ENCODE measurements at places on chromosomes 16 and 17.
A peak's percentile ranks its signal among the peaks of the same experiment; 100 is the strongest.

- no peak for DNase-seq
Measured at GRCh38 chr17:17682293-17682736, 1.1 kb downstream of the RAI1 start.

DNA sequence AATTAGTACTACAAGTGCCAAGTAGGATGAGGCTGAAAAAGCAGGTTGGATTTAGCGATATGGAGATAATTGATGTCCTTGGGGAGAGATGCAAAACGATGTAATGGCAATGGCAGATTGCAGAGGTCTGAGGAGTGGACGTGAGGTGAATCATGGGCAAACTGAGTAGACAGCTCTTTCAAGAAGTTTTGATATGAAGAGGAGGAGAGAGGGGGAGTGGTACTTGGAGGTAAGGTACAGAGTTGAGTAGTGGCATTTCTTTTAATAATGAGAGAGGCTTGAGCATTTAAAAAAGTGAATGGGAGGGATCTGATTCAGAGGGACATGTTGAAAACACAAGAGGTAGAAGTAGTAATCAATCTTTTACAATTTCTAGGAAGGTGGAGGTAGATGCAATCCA is 17.7 kb upstream of the VPS4A start:
- DNase-seq = no peak

DNA sequence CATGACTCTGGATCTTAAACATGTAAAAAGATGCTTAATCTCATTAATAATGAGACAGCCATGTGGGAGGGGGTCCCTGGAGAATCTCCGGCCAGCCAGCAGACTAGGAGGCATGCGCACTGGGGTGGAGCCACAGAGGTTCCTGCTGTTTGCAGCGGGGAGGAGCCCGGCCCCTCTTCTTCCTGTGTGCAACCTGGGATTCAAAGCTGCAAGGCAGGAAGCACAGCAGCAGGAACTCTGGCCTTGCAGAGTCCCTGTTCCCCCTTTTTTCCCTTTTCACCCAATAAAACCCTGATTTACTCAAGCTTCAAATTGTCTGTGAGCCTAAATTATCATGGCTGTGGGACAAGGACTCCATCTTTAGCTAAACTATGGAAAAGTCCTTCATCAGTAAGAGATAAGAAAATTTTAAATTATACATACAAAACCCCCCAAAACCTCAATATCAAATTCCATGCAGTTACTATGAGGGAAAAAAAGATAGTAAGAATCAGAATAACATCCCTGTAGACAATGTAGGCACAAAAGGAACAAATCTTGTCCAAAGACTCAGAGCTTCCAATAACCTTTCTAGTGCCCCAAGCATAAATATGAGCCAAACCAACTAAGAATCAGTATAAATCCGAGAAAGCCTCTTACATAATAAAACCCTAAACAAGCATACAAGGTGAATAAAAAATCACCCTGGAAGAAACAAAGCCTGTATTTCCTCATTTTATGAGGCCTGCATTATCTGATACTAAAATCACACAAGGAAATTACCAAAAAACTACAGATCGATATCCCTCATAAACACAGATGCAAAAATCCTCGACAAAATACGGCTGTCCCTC is 12.1 kb downstream of the CFDP1 start:
- peak; percentile 76 for DNase-seq

- peak; percentile 88 for DNase-seq
Measured at GRCh38 chr16:4522051-4522581, 16.5 kb downstream of the CDIP1 start.

DNA sequence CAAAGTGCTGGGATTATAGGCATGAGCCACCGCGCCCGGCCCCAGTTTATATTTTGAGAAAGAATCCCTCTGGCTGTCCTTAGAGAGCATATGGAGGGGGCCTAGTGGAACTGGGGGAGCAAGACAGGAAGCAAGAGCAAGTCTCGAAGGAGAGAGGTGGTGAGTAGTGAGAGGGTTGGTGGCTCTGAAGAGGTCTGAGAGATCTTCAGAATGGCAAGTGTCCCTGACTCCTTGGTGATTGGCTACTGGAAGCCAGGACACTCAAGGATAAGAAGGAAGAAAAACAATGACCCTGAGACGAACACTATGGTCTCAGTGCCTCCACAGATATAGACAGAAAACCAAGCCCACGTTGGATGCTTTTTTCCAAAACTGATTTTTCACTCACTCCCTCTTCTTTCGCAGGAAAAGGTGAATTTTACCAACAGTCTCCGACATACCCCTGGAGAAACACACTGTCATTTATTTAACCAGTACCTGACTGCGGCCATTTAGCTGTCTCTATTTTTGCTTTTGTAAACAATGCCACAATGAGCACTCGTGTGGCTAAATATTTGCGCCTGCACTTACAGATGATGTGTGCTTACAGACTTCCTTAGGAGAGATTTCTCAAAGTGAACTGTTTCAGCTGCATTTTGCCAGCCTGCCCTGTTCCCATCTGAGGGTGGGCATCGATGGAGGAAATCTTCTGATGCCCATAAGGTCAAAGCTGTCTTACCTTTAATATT is 15.9 kb upstream of the DOK4 start:
- DNase-seq = no peak

DNA sequence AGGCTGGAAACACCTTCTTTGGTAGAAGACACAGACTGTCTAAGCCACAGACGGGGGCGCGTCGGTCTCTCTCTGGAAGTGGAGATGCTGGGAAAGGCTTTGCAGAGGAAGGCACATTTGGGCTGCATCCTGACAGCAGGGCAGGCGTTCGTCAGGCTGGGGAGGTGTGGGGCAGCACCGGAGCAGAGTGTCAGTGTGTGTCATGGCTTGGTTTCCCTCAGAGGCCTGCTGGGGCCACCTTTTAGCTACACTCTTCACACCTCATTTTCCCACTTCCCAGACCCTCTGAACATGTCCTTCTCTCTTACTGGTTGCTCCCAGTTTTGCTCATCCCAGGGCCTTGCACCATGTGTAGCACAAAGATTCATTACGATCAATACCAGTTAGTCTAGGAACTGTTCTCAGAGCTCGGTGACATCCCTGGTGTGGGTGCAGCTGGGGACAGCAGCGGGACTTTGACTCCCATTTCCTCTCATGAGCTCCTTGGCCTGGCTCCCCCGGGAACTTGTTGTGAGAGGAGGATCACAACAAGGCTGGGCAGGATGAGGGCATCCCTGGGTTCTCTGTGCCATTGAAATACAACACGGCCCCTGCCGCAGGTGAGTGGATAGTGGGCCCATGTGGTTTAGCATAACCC is 33.1 kb downstream of the SMARCE1 start:
- no peak for DNase-seq

DNA sequence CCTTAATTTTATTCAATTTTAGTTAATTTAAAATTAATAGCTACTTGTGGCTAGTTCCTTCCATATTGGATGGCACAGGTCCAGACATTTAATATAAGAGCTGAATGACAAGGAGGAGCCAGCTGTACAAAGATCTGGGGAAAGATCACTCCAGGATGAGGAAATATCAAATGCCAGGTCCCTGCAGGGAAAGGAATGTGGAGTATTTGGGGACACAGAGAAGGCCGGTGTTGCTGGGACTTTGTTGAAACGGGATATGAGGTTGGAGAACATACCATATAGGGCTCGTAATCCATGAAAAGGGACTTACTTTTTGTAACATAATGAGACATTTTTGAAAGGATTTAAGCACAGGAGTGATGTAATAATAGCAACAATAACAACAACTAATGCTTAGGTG is 426.8 kb downstream of the HS3ST4 start:
- DNase-seq = no peak

Data from NCI-H524 treated with DMSO at 0.1 percent for 48 hours (cell line).